ENCODE measurements at places on chromosomes 7 and 10.

DNA sequence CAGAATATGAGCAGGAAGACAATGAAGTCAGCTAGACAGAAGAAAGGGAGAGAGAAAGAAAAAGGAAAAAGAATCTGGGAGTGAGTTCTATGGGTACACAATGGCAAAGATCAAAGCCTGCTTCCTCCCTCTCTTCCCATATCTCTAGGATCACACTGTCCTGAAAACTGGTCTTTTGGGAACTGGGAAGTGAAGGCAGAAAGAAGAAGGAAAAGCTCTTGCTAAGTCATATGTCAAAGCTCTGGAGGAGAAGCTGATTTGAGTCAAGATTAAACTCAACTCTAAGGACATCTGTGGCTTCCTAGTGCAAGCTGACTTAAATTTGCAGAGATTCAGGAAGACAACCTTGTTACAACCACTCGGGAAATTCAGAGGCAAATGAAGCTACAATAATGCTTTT, 147.5 kb downstream of the DOCK4 start:
- no peak for DNase-seq

GRCh38 chr7:74380720-74381119, 73.0 kb upstream of the GTF2IRD1 start:
- no peak for DNase-seq

- no peak for DNase-seq
Measured at GRCh38 chr7:20310963-20311742, 19.5 kb upstream of the ITGB8 start.

GRCh38 chr10:50210876-50211275, 40.4 kb downstream of the ASAH2 start:
- no peak for DNase-seq

DNA sequence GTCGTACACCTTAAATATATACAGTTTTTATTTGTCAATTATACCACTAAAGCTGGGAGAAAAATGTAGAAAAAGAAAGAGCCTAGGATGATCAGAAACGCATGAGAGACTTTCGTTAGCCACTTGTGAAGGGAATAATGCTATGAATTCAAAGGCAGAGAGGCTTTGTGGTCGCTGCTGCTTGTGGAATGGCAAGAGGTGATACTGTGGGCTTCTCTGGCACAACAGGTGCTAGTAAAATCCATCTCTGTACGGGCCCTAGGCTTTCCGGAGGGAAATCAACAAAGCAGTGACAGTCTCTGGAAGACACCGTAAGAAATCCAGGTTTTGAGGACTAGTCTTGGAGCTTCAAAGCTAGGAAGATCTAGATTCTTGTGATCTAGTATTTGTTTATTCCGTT, 52.6 kb downstream of the LRRC72 start:
- no peak for DNase-seq

DNA sequence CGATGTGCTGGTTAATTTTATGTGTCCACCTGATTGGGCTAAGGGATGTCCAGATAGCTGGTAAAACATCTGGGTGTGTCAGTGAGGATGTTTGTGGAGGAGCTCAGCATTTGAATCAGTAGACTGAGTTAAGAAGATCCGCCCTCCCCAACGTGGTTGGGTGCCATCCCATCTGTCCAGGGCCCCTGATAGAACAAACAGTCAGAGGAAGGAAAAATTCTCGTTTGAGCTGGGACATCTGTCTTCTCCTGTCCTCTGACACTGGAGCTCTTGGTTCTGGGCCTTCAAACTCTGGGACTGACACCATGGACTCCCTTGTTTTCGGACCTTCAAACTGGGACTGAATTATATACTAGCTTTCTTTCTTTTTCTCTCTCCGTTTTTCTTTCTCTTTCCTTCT, 59.6 kb downstream of the CARD11 start:
- DNase-seq: no peak

Measured in activated CD4-positive, alpha-beta T cell treated with anti-CD3 and anti-CD28 coated beads, Interleukin-2, amount 50 U/mL, for 1 hour (primary cell).